Vagina (tissue), 2 donors: ENCODE measurements at places on chromosomes 5 and 9. TPM values are rescaled to one million over a fixed set of nuclear protein-coding genes. Genes with fewer than 3 reads are reported as not detected.

- peak overlapping the region; percentile 97 for H3K27ac ChIP-seq
- H3K4me3 ChIP-seq = peak overlapping the region; percentile 100
- H3K36me3 ChIP-seq = no peaks in the 10 kb centered on the region
Observed at GRCh38 chr9:132943651-132944293, 644 bp downstream of the TSC1 start.

GRCh38 chr9:114154600-114155102 lies 686 bp upstream of the COL27A1 start:
- DNase-seq = no peak
- H3K27me3 ChIP-seq = no peaks in the 10 kb centered on the region
- H3K36me3 ChIP-seq = no peaks in the 10 kb centered on the region
- H3K4me1 ChIP-seq = peaks cover 55% of the 10 kb centered on the region
- H3K27ac ChIP-seq = peak overlapping the region; percentile 86

- H3K36me3 ChIP-seq = no peaks in the 10 kb centered on the region
- H3K27me3 ChIP-seq = no peaks in the 10 kb centered on the region
- H3K27ac ChIP-seq = no peak overlapping the region
- DNase-seq = no peak
- peaks cover 15% of the 10 kb centered on the region for H3K4me1 ChIP-seq
Observed at GRCh38 chr5:141042555-141042954, 8.6 kb upstream of the PCDHB1 start.

- H3K4me1 ChIP-seq = peaks cover 7% of the 10 kb centered on the region
- H3K27ac ChIP-seq = no peak overlapping the region
- no peaks in the 10 kb centered on the region for H3K36me3 ChIP-seq
- no peak for DNase-seq
- H3K4me3 ChIP-seq = no peak overlapping the region
- no peaks in the 10 kb centered on the region for H3K27me3 ChIP-seq
Observed at GRCh38 chr5:173771121-173771724, 116.9 kb upstream of the CPEB4 start.

DNA sequence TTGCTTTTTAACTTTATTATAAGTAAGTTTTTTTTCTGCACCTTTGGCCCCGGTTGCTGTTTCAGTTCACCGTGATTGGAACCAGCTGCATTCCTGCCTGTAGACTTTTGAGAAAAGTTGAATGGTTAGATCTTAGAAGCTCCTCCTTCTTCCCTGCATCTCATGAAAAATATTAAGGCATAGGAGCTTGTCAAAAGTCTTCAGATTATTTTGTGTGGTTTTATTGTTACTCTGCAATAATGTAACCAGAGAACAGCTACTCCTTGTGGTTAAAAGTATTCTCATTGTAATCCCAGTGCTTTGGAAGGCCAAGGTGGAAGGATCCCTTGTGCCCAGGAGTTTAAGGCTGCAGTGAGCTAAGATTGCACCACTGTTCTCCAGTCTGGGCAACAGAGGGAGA lies 3.3 kb upstream of the SLC2A8 start:
- H3K4me3 ChIP-seq = no peak overlapping the region
- peaks cover 19% of the 10 kb centered on the region for H3K4me1 ChIP-seq
- H3K27me3 ChIP-seq = no peaks in the 10 kb centered on the region
- DNase-seq = no peak

- no peaks in the 10 kb centered on the region for H3K4me1 ChIP-seq
- no peaks in the 10 kb centered on the region for H3K36me3 ChIP-seq
- no peak for DNase-seq
- peak overlapping the region; percentile 57 for H3K4me3 ChIP-seq
Observed at GRCh38 chr5:65102371-65102975, 333.7 kb downstream of the CWC27 start.

DNA sequence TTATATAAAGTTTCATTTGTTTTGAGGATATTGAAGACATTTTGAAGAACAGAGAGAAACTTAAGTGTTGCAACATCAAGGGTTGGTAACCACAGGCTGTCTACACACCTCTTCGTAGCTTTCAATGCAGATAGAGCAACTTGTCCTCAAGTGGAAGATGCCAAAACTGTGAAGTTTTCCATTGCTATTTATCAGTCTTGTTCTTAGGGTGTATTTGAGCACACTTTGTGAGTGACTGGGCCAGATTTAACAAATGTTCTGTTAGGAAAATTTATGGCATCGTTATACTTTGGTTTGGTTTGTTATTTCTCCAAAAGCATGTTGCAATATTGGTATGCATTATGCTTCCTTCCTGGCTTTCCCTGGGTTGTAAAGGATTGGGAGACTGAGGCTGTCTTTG lies 31.6 kb downstream of the NNT start:
- H3K27ac ChIP-seq = no peak overlapping the region
- H3K4me1 ChIP-seq = peaks cover 28% of the 10 kb centered on the region
- no peaks in the 10 kb centered on the region for H3K27me3 ChIP-seq
- DNase-seq = no peak

- H3K4me3 ChIP-seq = no peak overlapping the region
- H3K27me3 ChIP-seq = no peaks in the 10 kb centered on the region
- H3K36me3 ChIP-seq = no peaks in the 10 kb centered on the region
- H3K27ac ChIP-seq = no peak overlapping the region
- DNase-seq = no peak
Observed at GRCh38 chr9:34603610-34604231, 8.2 kb downstream of the RPP25L start.

- H3K4me1 ChIP-seq = no peaks in the 10 kb centered on the region
- no peak overlapping the region for H3K27ac ChIP-seq
- no peaks in the 10 kb centered on the region for H3K27me3 ChIP-seq
- no peak overlapping the region for H3K4me3 ChIP-seq
- no peak for DNase-seq
Observed at GRCh38 chr9:14146201-14146874, 167.6 kb downstream of the NFIB start.

DNA sequence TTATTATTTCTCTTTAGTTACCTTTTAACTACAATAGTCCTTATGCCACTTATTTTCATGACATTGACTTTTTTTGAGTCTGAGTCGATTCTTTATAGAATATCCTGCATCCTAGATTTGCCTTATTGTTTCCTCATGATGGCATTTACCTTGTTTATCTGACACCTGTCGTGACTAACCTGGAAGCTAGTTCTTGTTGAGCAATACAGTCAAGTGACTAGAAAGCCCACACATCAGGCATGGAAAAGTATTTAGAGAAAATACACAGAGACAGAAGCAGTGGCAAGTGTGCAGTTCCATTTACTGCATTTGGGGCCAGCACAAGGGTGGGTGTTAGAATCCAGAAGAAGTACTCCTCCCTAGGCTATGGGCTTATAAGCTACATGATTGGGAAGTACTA lies 97.8 kb downstream of the ERMP1 start:
- H3K27ac ChIP-seq = no peak overlapping the region
- H3K4me1 ChIP-seq = no peaks in the 10 kb centered on the region
- H3K4me3 ChIP-seq = no peak overlapping the region
- no peak for DNase-seq
- no peaks in the 10 kb centered on the region for H3K27me3 ChIP-seq

DNA sequence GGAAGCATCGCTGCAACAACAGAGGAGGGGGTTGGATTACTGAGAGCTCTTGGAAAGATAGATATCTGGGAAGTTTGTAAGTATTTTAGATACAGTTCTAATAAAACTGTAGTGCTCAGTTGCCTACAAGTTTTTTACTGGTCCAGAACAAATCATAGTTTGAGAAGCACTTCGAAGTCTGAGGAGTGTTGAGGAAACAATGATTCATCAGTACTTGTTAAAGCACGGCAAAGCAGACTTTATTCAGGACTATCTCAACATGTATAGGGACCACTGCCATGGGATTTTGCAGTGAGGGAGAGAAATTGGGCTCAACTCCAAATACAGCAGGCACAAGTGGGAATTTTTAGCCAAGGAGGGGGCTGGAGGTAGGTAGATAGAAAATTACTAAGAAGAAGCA lies 25.3 kb upstream of the RECK start:
- no peak overlapping the region for H3K27ac ChIP-seq
- H3K4me3 ChIP-seq = no peak overlapping the region
- no peak for DNase-seq
- H3K4me1 ChIP-seq = no peaks in the 10 kb centered on the region

GRCh38 chr5:178058321-178059012 lies 54.9 kb upstream of the N4BP3 start:
- H3K27me3 ChIP-seq = no peaks in the 10 kb centered on the region
- H3K36me3 ChIP-seq = no peaks in the 10 kb centered on the region
- no peak for DNase-seq
- H3K27ac ChIP-seq = no peak overlapping the region
- H3K4me1 ChIP-seq = no peaks in the 10 kb centered on the region

DNA sequence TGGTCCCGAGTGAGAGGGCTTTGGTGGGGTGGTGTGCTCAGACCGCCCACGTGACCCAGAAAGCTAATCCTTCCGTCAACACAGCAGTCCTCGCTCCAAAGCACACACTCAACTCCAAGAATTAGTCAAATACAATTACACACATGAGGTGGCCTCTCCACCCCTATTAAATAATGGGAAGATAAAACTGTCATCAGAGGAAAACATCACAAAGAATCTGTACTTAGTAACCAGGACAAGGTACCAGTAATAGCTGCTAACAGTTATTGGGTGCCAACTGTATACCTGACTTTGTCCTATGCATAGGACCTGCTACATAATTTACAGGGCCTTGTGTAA lies 222.8 kb downstream of the HSPA4 start:
- no peaks in the 10 kb centered on the region for H3K36me3 ChIP-seq
- no peak overlapping the region for H3K27ac ChIP-seq
- no peaks in the 10 kb centered on the region for H3K4me1 ChIP-seq
- no peak for DNase-seq
- no peaks in the 10 kb centered on the region for H3K27me3 ChIP-seq

DNA sequence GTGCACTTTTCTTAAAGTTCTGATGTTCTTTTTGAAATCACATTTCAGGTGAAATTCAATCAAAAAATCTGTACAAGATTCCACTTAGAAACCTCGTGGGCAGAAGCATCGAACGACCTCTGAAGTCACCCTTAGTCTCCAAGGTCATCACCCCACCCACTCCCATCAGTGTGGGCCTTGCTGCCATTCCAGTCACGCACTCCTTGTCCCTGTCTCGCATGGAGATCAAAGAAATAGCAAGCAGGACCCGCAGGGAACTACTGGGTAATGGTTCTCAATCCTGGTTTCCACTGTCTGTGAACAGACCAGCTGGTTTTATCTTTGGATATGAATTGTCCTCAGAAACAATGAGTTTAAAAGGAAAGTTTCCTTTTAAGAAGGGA lies 8.1 kb upstream of the SLC2A8 start:
- H3K4me1 ChIP-seq = peaks cover 7% of the 10 kb centered on the region
- H3K36me3 ChIP-seq = no peaks in the 10 kb centered on the region
- peak overlapping the region; percentile 62 for H3K27ac ChIP-seq
- no peak overlapping the region for H3K4me3 ChIP-seq
- DNase-seq = no peak

DNA sequence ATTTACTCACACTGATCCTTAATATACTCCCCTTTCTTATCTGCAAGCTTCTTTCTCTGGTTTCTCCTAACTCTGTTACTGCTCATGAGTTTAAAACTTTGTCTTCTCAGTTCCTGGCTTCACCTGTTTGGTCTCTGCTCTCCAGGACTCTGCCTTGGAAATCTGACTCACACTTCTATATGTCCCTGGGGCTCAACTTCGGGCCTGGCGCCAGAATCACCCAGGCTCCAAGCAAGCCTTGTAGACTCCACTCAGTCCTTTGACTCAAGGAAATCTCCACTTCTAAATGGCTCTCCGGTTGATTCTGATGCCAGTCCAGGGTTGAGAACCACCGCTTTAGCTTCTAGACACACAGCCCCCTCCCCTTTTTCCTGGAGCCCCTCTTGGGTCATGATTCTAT lies 57.8 kb downstream of the TMC1 start:
- H3K4me3 ChIP-seq = no peak overlapping the region
- H3K4me1 ChIP-seq = peaks cover 53% of the 10 kb centered on the region
- no peak for DNase-seq
- H3K27ac ChIP-seq = peak overlapping the region; percentile 80
- no peaks in the 10 kb centered on the region for H3K36me3 ChIP-seq

GRCh38 chr9:3200331-3200774 lies 325.4 kb downstream of the RFX3 start:
- H3K4me3 ChIP-seq = no peak overlapping the region
- H3K36me3 ChIP-seq = no peaks in the 10 kb centered on the region
- H3K27me3 ChIP-seq = no peaks in the 10 kb centered on the region

The ZNF883 gene
- total RNA-seq = 0.98 TPM

The DTWD2 gene
- total RNA-seq = 7.9 TPM

The PCDHGA11 gene
- 6.6 TPM for total RNA-seq

The FANCG gene
- 17.2 TPM for total RNA-seq

The CDK9 gene
- total RNA-seq = 66.3 TPM

The NEUROG1 gene
- total RNA-seq = not detected

The GFI1B gene
- total RNA-seq = not detected

The RPL35 gene
- 1,925 TPM for total RNA-seq

The IL9 gene
- total RNA-seq = not detected

The SMIM3 gene
- total RNA-seq = 46.7 TPM
